Astrocyte of the spinal cord (primary cell): ENCODE measurements at places on chromosomes 2 and 18.

GRCh38 chr18:44781886-44782285 is 101.2 kb downstream of the SETBP1 start:
- DNase-seq = peak; percentile 80

- DNase-seq = peak; percentile 87
Measured at GRCh38 chr2:193518041-193518817, 1323.5 kb upstream of the TMEFF2 start.

DNA sequence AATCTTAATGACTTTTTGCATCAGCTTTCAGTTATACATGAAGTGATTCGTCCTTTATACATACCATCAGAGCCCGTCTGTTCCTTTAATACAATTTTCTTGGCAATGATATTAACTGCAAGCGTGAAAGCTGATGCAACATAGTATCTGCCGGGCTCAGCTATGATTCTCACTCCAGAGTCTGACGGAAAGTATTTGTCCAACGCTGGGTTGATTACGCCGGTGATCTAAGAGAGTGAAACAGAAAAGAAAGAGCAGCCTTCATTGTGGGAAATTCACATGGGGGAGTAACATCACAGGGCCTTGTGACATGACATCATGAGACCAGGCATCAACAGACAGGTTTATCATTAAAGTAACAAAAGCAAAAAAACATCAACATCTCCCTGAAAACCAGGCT is 6.2 kb downstream of the ODC1 start:
- DNase-seq = no peak

DNA sequence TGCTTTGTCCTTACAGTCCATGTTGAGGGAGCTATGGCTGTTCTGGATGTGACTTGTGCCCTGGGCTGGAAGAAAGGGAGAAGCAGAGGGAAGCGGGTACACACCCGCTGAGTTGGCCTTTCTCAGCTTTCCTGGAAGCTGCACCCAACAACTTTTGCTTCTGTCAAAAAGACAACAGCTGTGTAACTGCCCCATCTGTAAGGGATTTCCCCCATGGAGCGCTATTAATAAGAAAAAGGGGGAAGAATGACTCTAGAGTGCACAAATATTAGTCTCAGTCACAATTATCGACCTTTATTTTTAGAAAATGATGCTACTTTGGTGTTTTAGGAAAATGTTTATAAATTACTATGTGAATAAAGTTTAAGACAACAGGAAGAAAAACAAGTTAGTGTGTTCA is 368.3 kb downstream of the RAD51AP2 start:
- no peak for DNase-seq

GRCh38 chr18:52353589-52353988 is 13.6 kb downstream of the DCC start:
- no peak for DNase-seq

DNA sequence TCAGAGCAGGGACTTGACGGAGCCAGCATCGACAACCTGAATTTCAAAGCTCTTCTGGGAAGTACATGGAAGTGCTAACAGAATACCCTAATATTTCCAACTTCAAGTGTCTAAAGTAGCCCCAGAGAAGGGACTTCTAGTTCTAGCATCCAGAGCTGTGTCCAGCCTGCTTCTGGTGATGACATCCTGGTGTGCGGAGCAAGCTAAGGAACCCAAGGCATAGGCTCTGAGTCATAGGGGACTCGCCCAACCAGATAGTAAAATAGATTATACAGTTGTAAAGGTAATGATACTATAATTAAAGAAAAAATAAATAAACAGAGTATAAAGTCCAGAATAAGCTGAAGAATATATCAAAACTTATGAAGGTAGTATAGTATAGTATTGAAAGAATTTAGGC is 108.1 kb upstream of the SERPINE2 start:
- peak; percentile 42 for DNase-seq

DNA sequence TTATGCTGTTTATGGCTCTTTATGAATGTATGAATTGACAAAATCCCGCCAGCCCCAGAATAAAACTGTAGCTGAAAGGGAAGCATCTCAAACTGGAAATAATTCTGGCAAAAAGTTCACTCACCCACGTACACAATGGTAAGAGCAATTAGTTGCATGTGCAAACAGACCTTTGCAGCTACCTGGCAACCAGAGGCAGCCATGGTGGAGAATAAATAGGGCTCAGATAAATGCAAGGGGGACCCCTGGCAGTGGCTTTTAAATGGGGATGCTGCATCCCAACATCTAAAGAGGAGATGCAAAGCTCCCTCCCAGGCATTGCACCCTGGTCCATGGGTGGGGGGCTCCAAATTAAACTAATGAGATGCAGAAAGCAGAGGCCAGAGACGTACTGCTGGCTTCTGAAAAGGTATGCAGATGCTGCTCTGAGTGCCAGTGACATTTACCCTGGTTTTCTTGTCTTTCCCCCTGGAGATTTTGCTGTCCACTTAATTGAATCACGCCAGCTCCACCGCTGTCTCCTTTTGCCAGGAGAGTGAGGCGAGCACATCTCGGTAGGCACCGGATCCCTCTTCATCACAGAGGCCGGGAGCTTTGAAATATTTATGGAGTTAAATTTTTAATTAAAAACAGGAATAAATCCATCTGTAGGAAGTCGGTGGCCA is 126.6 kb upstream of the NRP2 start:
- no peak for DNase-seq

- no peak for DNase-seq
Measured at GRCh38 chr2:200794143-200794542, 17.6 kb upstream of the BZW1 start.

DNA sequence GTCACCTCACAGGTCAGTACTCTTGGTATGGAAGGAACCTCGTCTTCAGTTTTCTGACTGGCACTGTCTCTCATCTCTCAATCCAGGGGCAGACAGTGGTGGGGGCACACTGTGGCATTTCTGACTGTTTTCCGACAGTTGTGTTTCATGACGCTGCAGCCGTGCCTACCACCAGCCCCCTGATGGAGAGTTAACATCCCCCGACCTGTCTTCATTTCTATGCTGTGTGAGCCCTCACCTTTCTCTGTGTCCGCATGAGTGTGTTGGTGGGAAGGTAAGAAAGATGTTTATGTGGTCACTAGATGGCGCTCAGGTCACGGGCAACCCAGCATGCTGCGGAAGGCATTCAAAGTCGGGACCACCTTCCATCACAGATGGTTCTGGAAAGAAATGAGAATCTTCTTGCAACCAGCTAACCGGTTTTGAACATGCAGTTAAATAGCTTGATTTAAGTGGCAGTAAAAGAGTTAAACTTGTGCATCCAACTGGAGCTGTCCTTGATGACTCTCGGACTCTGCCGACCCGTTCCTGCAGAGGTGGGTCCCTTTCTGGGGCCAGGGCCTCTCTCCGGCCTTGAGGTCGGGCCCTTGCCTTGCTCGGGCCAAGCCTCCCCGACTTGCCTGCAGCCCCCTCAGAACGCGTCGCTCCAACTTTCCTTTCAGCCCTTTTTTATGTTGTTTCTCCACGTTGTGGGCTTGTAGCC is 92.4 kb downstream of the DYSF start:
- peak; percentile 50 for DNase-seq

DNA sequence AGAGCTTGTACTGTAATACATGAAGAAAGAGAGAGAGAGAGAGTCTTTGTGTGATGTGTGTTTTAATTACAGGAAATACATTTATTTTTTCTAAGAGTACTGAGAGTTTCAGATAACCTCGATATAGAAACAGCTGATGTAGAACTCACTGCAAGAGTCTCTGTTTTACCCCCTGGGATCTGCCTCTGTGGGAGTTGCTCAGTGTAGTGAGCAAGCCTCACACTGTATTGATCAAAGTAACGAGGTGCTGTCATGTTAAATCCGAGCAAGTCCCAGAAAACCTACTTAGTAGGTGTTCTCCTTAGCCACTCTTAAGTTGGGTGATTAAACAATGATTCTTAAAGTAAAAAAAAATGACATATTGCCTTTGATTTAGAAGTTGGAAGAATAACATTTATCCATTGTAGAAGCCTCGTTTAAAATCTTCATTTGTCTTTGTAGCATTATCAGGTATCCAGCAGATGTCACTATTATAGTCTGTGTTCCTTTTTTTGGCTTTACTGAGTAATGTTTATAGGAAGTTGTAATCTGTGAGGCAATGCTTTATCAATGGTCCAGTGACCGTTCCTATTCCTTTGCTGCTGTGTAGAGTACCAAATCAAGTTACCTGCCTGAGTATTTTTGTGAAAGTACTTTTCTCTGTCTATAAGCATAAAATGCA is 219.0 kb downstream of the MYO3B start:
- peak; percentile 9 for DNase-seq

DNA sequence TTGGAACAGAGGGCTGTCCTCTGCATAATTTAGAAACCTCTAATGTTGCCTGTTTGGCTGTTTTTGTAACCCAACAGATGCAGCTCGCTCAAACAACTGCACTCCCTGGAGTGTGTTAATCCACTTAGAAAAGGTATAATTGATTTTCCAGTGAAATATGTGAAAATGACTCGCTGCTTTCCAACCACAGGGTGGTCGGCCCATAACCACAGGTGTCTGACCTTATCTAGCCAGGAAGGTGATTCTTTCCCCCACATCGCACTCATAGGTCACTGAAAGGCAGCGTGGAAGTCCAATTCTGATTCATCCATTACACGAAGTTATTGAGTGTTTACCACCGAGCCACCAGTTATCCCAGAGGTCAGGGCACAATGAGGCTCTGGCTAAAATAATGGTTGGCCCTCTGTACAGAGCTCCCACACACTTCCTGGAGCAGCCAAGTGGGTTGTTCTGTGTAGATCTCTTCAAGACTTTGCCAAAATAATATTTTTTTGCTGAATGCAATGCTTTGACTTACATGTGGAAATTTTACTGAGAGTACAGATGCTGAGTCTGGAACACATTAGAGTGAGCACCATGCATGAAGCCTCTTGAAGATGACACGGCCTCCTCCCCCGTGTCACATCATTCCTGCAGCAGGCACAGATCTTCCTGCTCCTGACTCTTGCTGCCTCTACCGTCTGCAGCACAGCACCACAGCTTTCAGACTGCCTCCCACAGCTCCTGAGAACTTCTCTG is 396.2 kb downstream of the ZNF516 start:
- no peak for DNase-seq

GRCh38 chr2:118929059-118929458 is 12.9 kb upstream of the MARCO start:
- no peak for DNase-seq

DNA sequence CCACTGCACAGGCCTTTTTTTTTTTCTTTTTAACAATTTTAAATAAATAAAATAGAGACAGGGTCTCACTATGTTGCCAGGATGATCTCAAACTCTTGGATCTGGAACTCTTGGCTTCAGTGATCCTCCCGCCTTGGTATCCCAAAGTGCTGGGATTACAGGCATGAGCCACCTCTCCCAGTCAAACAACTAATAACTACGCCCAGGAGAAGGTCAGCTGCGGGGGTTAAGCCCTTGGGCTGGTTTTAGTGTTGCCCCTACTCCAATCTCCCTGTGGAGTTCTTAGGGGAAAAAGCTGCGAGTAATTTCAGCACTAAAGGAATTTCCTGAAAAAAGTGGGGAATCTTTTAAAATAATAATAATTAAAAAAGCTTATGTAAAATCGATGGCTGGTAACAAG is 96.4 kb upstream of the XPO1 start:
- DNase-seq = no peak

DNA sequence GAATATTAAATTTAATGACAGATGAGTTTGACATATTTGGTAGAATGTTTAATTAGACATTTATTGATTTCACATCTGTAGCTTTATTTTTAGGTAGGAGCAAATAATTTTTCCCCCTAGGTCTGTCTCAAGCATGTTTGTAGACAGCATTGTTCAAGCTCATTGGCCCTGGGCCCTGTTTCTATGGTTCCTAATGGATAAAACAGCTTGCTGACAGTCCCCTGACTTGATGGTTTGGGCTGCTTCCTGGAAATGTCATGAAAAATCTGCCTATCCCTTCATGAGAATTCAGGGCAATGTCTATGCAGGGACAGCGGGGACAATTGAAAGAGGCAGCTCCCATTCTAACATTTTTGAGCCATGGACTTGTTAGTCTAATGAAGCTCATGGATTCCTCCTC is 14.6 kb upstream of the MEP1B start:
- no peak for DNase-seq

DNA sequence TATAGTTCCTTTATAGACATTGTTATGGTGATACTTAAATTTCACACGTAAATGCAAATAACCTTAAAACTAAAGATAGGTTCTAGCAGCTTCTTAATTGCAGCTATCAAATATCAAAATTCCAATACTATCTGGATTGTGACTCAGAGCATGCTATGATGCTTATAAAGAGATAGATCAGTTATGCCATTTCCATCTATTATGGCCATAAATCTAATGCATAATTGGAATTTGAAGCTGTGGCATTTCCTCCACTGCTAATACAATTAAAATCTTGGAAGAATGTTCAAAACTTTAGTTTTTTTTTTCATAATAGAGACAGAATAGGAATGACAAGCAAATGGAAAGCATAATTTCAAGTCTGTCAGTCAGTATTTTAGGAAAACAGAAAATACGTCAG is 220.8 kb upstream of the GALNT5 start:
- no peak for DNase-seq

GRCh38 chr2:236840215-236840614 is 245.5 kb upstream of the COPS8 start:
- DNase-seq = no peak

- DNase-seq = no peak
Measured at GRCh38 chr2:32758232-32758631, 130.4 kb downstream of the TTC27 start.

DNA sequence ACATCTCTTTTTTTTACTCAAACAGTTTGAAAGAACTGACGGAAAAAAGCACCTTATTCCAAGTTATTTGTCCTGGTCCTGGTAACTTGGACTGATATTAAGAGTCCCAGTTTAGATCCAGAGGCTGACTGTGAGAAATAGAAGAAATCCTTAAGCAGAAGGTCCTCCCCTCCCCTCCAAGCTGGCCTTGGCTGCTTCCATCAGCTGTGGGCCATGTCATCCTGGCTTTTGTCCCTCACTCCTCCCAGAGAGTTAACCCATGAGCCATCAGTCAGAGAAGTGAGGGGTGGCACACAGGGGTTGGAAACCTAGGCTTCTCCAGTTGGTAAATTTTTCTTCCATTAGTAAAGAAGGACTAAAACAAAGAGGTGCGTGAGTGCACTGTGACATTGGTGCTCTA is 9.7 kb upstream of the NAPG start:
- no peak for DNase-seq

DNA sequence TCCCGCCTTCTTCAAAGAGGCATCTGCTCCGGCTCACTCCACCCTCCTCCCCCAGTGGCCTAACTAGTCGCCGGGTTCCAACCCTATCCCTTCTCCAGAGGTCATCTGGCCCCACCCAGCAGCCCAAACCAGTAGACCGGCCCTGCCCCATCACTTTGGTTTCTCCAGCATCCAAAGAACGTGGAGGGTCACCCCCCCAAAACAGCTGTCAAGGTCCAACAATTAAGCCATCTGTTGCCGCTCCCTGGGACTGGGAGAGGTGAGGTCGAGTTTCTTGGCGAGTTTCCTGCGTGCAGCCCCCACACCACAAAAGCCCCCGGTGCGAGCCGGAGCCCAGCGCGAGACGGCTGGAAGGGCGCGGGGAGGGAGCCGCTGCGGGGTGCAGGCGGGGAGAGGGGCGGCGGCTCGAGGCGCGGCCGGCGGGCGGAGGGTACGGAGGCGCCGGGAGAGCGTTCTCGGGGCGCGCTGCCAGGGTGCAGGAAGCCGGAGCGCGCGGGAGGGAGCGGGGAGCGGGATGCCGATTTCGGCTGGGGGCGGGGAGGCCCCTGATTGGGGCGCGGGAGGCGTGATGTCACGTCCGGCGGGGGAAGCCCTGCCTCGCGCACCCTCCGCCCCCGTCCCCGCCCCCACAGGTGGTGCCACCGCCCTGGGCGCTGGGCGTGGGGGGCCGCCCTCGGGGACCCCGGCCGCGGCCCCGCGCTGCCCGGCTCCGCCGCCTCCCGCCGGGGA is 571 bp upstream of the GPC1 start:
- peak; percentile 89 for DNase-seq
